ENCODE measurements at places on chromosomes 7 and 10.

GRCh38 chr7:158424011-158424410 lies 163.6 kb downstream of the PTPRN2 start:
- no peak for DNase-seq

GRCh38 chr7:112897839-112898431 lies 107.7 kb upstream of the TMEM168 start:
- no peak for DNase-seq

DNA sequence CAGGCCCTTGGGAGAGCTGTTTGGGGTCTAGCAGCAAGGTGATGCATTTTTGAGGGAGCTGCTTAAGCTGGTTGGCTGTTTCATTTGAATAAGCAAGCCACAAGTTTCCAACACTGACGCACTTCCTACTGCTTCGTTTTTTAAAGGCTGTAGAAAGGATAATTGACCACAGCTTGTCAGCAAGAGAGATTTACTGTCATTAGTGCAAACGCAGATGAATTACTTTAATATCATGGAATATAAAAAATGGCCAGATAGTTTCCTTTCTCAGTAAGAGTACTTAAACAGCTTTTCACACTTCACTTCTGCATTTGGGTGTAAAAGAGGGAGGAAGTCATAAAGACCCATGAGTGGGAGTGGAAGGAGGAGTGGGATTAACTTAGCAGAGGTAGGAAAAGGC lies 61.5 kb downstream of the FZD1 start:
- DNase-seq = no peak

DNA sequence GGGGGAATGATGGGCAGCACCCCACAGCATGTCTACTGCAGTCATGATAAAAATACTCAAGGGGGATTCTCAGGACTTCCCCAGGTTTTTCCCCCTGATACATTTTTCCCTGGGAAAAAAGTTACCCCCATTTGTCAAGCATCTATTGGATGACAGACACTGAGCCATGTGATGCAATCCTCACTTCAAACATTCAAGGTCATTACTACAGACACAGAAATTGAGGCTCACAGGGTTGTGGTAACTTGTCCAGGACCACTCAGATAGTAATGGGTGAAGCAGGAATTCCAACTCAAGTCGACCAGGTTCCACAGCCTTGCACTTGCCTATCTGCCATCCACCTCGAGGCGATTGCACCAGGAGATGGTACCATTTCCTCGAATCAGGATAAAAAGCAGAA lies 31.7 kb downstream of the PPP1R3C start:
- no peak for DNase-seq

- no peak for DNase-seq
These were observed 29.3 kb downstream of the ADRA2A start for GRCh38 chr10:111106081-111106480.

DNA sequence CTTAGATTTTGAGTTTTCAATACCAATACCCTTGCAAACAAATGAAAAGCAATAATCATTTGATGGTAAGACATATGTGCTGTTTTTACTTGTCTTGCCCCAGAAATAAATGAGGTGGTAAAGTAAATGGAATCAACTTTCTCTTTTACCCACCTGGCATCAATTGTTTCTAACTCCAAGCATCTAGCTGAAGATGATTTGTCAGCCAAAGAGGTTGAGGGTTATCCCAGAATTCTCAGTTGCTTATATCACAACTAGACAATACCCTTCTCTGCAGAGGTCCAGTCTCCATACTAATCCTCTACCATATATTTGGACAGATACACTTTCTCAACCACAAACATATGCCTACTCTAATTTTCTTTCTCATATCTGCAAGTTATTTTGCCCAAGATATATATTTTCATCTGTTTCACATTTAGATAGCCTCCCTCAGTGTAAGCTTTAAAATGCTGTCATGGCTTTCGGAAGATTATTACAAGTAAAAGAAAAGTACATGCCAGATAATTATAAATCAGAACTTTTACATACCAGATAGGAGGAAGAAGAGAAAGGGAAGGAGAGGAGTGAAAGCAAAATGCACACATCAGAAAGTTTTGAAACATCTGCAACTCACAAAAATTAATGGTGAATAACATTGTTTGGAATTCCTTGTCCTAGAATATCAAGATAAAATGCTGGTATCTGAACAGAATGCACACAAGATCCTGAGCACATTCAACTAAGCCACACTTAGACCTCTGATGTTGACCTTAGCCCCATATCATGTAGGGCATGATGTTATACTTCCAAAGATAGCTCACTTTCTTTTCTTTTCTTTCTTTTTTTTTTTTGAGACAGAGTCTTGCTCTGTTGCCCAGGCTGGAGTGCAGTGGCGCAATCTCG lies 146.6 kb downstream of the REEP3 start:
- no peak for DNase-seq

DNA sequence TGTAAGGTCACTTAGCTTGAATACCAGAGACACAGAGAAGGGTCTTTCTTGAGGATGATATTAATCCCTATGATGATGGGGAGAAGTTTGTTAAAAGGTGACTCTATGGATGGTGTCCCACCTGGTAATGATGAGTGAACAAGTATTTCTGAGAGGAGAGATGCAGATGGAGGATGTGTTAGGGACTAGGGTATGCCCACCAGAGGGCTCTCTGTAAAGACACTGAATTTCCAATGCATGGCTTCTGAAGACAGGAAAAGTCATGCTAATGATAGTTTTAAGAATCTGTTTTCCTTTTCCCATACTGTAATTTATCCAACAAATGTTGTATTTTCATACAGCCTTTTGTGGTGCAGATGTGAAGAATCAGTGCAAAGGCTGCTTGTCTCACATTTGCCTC lies 1250.9 kb upstream of the CELF2 start:
- no peak for DNase-seq

DNA sequence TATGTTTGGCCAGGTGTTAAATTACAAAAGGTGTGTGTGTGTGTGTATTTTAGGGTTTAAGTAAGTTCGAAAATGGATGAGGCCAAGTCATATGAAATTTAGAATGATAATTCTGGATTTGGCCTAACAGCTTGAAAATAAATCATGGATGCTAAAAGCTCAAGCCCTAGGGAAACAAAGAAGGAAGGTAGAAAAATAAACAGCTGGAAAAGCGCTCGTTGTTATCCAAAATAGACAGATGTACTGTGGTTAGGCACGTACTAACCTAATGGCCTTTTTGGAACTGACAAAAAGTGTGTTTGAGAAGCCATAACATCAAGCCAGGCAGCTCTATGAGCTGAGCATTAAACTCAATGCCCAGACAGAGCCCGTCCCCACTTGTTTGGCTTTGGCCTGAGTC lies 17.5 kb upstream of the PALS2 start:
- DNase-seq = no peak

DNA sequence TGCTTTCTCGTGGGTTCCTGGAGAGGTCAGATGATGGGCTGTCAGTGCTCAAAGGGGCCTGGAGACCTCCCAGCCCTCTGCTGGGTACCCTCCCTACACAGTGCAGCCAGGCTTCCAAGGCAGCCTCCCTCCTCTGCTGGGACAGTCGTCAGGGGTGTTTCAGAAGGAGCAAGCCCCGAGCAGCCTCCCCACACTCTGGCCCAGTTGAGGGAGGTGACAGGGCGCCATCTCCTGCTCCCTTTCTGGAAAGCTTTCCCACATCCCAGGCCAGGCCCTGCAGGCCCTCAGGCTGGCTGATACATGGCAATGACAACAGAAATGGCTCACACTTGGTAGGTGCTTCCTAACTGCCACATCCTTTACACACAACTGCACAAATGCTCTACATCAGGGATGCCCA lies 32.1 kb downstream of the KCNMA1 start:
- DNase-seq = no peak

All from stimulated activated CD4-positive, alpha-beta T cell treated with anti-CD3 and anti-CD28 coated beads, Interleukin-1b, Interleukin-23, amount 100 ng/mL, for 48 hours (primary cell).